Tibial nerve (tissue), 4 donors: ENCODE measurements at places on chromosomes 13 and 19.

DNA sequence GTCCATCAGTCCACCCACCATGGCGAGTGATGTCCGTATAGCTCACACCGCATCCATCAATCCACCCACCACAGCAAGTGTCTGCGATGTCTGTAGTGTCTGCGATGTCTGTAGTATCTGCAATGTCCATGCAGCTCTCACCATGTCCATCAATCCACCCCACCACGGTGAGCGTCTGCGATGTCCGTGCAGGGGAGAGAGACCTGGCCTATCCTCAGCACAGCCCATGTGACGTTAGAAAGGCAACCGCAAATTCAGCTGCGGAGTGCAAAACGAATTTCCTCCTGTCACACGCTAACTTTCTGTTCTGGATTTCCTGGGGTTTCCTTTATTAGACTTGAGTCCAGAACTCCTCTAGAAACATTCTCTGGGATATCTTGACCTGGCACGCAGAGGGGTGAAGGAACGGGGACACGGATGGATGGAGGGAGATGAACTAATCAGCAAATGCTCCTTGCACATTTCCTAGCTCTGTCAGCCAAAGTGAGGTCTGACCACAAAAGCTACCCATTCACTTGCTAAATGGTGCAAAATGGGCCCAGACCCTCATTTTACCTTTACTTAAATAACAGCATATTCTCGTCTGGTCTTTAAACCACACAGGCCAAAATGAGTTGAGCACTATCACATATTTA, 18.3 kb downstream of the RASA3 start:
- peak; percentile 5 for DNase-seq

DNA sequence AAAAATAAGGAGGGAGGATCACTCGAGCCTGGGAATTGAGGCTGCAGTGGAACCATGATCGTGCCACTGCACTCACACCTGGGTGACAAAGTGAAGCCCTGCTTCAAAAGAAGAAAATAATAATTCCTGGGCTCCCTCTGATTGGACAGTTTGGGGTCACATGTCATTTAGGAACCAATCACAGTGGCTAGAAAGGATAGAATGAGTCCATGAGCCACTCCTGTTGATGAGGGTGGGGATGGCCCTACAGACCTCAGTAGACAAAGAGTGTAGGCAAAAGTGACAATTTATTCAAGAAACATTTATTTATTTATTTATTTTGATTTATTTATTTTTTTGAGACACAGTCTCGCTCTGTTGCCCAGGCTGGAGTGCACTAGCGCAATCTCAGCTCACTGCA, 26.8 kb upstream of the ADGRE5 start:
- no peak for DNase-seq

DNA sequence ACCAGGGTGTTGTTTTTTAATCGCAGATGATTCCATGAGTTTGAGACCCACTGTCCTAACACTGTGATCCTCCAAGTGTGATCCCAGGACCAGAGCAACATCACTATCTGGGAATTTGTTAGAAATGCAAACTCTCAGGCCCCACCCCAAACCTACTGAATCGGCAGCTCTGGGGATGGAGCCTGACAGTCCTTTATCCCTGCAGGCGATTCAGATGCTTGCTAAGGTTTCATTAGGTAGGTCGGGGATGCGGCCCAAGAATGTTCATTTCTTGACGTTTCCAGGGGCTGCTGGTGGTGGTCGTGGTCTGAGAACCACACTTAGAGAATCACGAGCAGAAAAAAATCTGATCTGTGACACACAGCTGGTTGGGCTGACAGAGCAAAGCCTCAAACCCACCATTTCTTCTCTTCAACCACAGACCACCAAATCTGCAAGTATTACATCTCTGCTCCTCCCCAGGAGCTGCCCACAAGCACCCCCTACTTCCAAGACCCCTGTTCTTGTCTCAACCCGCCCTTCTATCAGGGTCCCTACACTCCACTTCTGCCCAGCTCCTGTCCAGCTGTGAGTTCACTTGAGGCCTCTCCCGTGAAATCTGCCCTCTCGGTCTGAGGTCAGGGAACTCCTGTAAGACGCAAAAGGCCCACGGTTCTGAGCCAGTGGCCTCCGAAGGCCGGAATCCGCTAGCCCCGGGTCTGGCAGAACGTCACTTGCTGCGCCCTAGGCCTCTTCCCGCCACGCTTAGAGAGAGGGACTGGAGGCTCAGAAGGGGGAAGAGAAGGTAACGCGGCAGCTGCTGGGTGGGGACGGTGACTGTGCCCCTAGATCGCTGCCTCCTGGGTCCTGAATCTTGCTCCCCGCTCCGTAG, 1.1 kb upstream of the FARP1 start:
- DNase-seq, result no peak

DNA sequence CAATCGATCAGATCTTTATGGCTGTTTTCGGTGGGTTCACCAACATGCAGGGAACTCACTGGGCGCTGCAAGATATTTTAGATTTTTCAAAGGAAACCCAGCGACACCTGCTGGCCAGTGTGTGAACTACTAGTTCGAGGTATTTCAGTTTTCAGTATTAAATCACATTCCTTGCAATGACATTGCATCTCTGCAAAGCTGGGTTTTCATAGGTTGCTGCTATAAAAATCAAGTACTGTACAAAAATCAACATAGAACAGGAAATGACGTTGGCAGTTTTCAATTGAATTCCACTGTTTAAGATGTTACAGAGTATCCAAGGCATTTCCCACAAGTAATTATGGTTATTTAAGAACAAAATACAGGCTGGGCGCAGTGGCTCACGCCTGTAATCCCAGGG, 17.6 kb downstream of the LIG1 start:
- peak; percentile 74 for DNase-seq

GRCh38 chr19:33416307-33417215, 43.1 kb downstream of the CEBPG start:
- peak; percentile 65 for DNase-seq

GRCh38 chr13:25455146-25455545, 83.4 kb downstream of the ATP8A2 start:
- DNase-seq, result no peak

- DNase-seq, result no peak
Measured at GRCh38 chr19:50861010-50861409, 6.3 kb downstream of the KLK3 start.

DNA sequence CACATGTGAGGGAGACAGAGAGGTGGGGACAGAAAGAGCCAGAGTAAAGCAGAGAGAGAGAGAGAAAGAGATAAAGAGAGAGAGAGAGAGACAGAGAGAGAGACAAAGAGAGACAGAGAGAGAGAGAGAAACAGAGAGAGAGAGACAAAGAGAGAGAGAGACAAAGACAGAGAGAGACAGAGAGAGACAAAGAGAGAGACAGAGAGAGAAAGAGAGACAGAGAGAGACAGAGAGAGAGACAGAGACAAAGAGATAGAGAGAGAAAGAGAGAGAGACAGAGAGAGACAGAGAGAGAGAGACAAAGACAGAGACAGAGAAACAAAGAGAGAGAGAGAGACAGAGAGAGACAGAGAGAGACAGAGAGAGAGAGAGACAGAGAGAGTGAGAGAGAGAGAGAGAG, 4.2 kb upstream of the TTYH1 start:
- DNase-seq, result no peak

DNA sequence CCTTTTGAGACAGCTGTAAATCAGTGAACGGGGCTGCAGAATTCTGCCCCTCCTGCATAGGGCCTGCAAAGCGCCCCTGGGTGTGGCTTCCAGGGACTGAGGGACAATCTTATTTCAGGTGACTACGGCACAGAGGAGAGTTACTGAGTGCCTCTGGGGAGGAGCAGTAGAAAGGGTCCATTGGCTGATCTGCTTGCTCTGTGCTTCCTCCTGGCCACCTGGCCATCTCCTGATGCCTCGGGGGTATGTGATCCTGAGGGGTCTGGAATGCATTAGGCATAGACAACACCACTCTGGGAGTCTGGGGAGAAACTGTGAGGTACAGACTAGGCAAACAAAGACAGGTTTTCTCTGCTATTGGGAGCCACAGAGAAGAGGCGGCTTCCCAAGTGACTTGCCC, 2.8 kb downstream of the KCTD15 start:
- no peak for DNase-seq

GRCh38 chr13:113845723-113846635, 17.9 kb downstream of the GAS6 start:
- no peak for DNase-seq
